ENCODE measurements at places on chromosomes 7 and 10. TPM values are rescaled to one million over a fixed set of nuclear protein-coding genes. Genes with fewer than 3 reads are reported as not detected.
A peak's percentile ranks its signal among the peaks of the same experiment; 100 is the strongest.

GRCh38 chr7:133253519-133253875, 619 bp downstream of the EXOC4 start:
- DNase-seq, result no peak

DNA sequence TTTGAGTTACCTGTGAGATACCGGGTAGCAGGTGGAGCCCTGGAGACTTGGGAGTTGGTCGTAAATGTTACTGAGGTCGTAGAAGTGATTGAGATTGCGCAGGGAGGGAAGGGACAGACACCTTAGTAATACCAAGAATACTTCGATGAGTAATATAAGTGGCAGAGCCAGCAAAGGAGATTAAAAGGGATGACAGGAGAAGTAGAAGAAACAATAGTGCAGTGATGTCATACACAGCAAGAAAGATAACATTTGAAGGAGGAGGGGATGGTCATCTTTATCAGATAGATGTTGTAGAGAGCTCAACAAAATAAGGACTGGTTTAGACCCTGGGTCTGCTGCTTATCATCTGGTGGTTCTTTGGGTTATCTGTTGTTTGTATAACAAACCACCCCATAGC, 5.0 kb downstream of the BCCIP start:
- no peak for DNase-seq

DNA sequence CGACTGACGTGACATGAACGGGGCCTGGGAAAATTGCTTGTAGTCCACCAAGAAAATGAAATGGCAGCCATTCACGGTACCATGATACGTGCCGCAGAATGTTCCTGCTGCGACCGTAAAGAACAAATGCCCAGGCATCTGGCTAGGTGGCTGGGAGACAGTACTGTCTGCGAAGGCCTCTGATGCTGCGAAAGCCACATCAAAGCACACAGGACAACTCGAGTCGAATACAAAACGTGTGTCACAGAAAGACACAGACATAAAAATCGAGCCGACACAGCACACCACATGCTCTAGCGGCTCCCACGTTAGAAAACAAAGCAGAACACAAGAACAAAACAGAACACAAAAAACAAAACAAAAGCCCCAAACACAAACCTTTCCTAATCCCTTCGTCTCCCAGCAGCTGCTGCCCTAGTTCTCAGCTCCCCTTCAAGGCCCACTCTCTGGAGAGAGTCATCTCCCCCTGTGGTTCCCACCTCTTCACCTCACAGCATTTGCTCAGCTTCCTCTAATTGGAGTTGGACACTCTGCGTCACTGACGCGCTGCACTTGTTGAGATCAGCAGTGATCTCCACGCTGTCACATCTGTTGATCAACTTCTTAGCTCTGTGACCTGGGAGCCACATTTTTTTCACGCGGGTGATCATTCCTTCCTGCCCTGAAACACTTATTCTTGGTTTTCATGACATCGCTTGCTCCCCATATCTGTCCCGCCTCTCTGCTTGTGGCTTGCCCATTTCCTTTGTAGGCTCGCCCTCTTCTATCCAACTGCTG, 112.2 kb downstream of the CLEC2L start:
- DNase-seq, result no peak

DNA sequence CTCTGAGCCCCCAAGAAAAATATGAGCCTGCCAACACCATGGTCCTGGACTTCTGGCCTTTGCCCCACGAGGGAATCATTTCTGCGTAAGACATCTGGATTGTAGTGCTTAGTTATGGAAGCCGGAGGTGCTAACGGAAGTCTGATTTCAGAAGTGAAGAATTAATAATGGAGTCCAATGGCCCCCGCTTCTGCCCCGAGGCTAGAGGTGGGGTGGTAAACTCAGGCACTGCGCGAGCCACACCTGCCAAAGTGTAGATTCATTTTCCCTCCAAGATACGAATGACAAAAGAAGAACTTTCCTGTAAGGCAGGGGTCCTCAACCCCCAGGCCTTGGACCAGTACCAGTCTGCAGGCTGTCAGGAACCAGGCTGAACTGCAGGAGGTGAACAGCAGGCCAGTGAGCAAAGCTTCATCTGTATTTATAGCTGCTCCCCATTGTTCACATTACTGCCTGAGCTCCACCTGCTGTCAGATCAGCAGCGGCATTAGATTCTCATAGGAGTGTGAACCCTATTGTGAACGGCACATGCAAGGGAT, 22.3 kb downstream of the CNPY1 start:
- DNase-seq, result no peak

DNA sequence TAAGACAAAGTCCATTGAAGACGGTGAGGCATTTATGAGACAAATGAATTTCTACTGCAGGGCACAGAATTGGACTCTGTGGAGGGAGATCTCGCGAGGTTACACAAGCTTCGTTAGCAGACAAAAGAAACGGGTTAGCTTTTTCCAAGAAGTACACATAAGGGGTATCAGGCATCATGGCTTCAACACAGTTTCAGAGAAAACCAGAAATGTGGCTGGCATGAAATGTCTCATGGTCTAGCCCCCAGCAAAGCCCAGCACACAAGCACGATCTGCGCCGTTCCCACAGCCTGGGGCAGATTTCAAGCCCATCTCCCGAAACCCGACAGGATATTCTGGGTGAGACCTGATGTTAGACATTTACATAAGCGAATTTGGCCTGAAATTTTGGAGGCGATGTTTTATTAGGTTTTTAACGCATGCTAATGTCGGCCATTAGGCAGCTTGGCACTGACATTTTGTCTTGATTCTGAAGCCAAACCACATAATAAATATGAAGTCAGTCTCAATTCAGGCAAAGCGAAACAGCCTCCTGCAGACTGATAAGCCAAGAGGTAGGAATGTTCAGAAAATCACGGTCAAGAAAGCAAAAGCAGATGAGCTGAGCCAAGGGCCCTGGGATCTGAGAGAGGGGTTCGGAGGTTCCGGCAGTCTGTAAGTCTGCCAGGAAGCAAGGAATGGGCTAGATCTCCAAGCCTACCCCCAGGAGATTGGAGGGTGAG, 240.5 kb downstream of the PRPF18 start:
- peak; percentile 24 for DNase-seq

DNA sequence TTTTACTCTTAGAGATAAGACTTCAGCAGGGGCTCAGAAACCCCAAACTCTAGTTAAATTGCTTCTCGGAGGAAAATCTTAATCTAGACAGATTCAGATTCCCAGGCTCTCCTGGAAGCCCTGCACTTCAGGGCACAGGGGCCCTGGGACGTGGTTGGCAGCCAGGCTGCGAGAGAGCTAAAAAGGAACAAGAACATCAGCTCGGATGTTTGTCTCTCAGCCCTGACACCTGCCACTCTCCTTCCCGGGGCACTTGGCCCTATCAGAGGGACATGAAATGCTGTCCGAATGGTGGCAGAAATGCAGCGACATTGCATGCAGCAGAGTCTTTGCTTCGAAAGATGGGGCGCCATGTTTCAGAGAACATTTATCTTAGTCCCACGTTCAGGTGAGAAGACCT, 166.8 kb downstream of the CCDC3 start:
- no peak for DNase-seq

DNA sequence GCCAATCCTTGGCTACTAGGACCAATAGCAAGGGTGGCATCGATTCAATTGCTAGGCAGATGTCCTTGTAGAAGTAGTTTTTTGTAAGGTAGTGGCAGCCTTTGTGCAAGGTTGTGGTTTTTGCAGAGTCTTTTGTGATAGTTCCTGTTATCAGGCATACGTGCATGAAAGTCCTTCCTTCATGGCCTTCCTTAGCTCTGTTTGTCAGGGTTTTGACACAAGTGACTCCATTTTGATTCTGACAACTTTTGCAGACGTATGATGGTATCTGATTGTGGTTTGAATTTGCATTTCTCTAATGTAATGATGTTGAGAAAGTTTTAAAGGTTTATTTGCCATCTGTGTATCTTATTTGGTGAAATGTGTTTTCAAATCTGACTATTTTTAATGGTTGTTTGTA, 71.8 kb upstream of the SYPL1 start:
- DNase-seq, result no peak

GRCh38 chr7:150595361-150595760, 28.2 kb downstream of the GIMAP4 start:
- no peak for DNase-seq

The NME8 gene
- total RNA-seq, result 0.14 TPM

The CHN2 gene
- total RNA-seq, result 7.5 TPM

All from GM23338 (cell line).